Natural killer cell (primary cell): ENCODE measurements at places on chromosomes 1 and 21.

GRCh38 chr1:25031601-25031965 is 101.5 kb upstream of the RUNX3 start:
- peak overlapping the region; percentile 87 for H3K27ac ChIP-seq
- H3K27me3 ChIP-seq: no peaks in the 10 kb centered on the region
- H3K4me3 ChIP-seq: no peak overlapping the region

DNA sequence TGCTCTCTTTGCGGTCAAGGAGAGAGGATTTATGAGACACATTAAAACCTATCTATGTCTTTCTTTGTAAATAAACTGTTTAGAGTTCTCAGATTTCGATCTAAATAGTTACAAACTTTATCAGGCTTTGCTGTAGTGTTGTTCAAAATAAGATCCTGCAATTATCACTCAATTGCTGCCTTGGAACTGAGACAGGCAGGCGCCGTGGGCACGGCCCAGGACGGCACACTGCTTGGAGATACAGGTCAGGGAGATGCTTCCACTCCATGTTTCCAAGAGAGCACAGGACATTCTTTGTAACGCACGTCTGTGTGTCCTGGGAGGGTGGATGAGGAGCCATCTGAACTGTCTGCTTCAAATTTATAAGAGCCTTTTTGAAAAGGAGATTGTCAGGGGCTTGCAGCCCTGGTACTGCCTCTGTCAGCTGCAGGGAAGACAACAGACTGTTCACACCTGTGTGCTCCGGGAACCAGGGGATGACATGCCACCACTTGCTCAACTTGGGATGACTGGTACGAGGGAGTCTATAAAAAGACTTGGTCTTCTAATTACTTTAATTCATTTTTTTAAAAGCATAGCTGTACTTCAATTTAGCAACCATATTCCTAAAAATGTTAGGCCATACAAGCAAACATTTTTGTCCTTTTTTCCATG is 472.9 kb upstream of the RUNX1 start:
- H3K4me3 ChIP-seq: no peak overlapping the region
- no peak for DNase-seq
- H3K27me3 ChIP-seq: no peaks in the 10 kb centered on the region
- H3K36me3 ChIP-seq: no peaks in the 10 kb centered on the region
- no peaks in the 10 kb centered on the region for H3K4me1 ChIP-seq

DNA sequence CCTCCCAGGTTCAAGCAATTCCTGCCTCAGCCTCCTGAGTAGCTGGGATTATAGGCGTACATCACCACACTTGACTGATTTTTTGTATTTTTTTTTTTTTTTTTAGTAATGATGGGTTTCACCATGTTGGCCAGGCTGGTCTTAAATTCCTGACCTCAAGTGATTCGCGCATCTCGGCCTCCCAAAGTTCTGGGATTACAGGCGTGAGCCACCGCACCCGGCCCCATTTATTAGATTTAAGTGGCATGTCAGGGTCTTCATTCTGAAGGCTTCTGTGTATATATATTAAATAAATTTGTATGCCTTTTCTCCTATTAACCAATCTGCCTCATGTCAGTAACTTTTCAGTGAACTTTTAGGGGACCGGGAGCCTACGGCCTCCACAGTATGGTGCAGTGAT is 6.0 kb upstream of the CLIC4 start:
- no peaks in the 10 kb centered on the region for H3K27me3 ChIP-seq
- H3K36me3 ChIP-seq: no peaks in the 10 kb centered on the region
- no peak for DNase-seq
- peaks cover 13% of the 10 kb centered on the region for H3K4me1 ChIP-seq

- no peak overlapping the region for H3K27ac ChIP-seq
- no peak overlapping the region for H3K4me3 ChIP-seq
- no peaks in the 10 kb centered on the region for H3K4me1 ChIP-seq
- H3K27me3 ChIP-seq: peaks cover 2% of the 10 kb centered on the region
Observed at GRCh38 chr1:205959789-205960188, 16.5 kb upstream of the SLC26A9 start.

- H3K27me3 ChIP-seq: no peaks in the 10 kb centered on the region
- H3K4me3 ChIP-seq: no peak overlapping the region
- H3K27ac ChIP-seq: no peak overlapping the region
- no peaks in the 10 kb centered on the region for H3K36me3 ChIP-seq
- H3K4me1 ChIP-seq: peaks cover 9% of the 10 kb centered on the region
Observed at GRCh38 chr1:226454349-226454748, 46.5 kb upstream of the PARP1 start.
